Esophagus muscularis mucosa (tissue), 4 donors: ENCODE measurements at places on chromosomes 5 and 9. TPM values are rescaled to one million over a fixed set of nuclear protein-coding genes. Genes with fewer than 3 reads are reported as not detected.

DNA sequence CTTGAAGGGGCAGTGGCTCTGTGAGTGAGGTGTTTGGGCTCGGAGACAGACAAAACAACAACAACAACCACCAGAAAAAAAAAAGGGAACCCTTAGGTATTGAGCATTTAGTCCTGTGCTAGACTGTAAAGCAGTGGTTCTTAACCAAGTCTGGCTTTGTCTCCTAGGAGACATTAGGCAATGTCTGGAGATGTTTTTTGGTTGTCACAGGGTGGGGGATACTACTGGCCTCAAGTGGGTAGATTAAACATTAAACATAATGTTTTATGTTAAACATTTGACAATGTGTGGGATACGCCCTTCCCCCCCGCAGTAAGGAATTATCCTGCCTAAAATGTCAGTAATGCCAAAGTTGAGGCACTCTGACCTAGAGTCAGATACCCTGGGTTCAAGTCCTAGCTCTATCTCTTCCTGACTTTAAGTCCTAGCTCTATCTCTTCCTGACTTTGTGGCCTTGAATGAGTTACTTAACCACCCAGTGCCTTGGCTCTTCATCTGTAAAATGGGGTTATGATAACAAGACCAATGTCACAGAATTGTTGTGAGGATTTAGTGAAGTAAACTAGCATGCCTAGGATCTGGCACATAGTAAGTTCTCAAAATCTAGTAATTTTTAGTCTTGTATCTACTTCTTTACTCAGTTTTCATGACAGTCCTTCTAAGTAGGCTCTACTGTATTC, 1.8 kb downstream of the TRIM32 start:
- no peaks in the 10 kb centered on the region for H3K36me3 ChIP-seq
- no peaks in the 10 kb centered on the region for H3K27me3 ChIP-seq
- H3K4me3 ChIP-seq, result no peak overlapping the region
- H3K4me1 ChIP-seq, result peaks cover 39% of the 10 kb centered on the region
- no peak overlapping the region for H3K27ac ChIP-seq
- DNase-seq, result no peak

DNA sequence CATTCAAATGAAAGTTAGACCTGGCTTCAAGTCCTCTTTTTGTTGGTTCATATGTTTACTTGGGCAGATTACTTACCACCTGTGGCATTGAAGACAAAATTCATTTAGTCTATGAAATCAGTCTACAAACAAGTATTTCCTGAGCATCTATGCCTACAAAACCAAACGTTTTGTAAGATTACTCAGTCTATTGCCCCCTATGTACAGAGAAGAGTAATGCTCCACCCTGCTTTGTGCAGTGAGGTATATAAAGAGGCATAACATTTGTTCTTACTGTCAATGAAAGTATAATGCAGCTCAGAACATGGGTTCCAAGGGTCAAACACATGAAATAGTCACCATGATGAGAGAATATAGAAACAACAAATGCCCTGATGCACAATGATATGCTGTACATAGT, 580.7 kb downstream of the KIF4B start:
- H3K27ac ChIP-seq, result no peak overlapping the region
- H3K36me3 ChIP-seq, result no peaks in the 10 kb centered on the region
- H3K27me3 ChIP-seq, result no peaks in the 10 kb centered on the region

- H3K27me3 ChIP-seq, result no peaks in the 10 kb centered on the region
- H3K4me1 ChIP-seq, result no peaks in the 10 kb centered on the region
- H3K4me3 ChIP-seq, result no peak overlapping the region
Measured at GRCh38 chr5:167030500-167031120, 1260.8 kb upstream of the WWC1 start.

- H3K27me3 ChIP-seq, result no peaks in the 10 kb centered on the region
- peaks cover 36% of the 10 kb centered on the region for H3K36me3 ChIP-seq
- H3K27ac ChIP-seq, result no peak overlapping the region
Measured at GRCh38 chr9:70168521-70168920, 90.3 kb upstream of the SMC5 start.

GRCh38 chr9:35793461-35793860, 2.1 kb downstream of the NPR2 start:
- no peaks in the 10 kb centered on the region for H3K36me3 ChIP-seq
- H3K27ac ChIP-seq, result peak overlapping the region; percentile 53
- H3K4me3 ChIP-seq, result peak overlapping the region; percentile 69
- DNase-seq, result no peak
- H3K27me3 ChIP-seq, result no peaks in the 10 kb centered on the region
- H3K4me1 ChIP-seq, result peaks cover 60% of the 10 kb centered on the region

GRCh38 chr9:100443781-100444768, 17.1 kb downstream of the MSANTD3 start:
- H3K4me1 ChIP-seq, result no peaks in the 10 kb centered on the region
- no peaks in the 10 kb centered on the region for H3K36me3 ChIP-seq
- H3K27me3 ChIP-seq, result no peaks in the 10 kb centered on the region
- DNase-seq, result no peak
- H3K4me3 ChIP-seq, result no peak overlapping the region

DNA sequence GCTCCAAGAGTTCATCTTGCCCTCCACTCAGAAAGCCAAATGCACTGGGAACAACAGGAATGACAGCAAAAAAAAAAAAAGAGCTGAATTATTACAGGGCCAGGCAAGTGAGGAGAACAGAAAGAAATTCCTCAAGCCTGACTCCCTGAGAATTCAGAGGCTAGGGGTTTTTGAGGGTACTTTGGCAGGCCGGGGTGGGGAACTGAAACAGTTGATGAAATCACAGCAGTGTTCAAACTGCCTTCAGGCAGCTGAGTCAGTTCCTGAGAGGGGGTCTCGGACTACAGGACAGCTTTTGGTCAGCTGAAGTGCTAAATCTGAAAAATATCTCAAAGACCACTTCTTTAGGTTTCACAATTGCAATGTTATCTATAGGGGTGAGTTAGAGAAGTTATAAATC, 419.4 kb downstream of the SEMA5A start:
- H3K4me3 ChIP-seq, result no peak overlapping the region
- no peak for DNase-seq
- H3K27me3 ChIP-seq, result no peaks in the 10 kb centered on the region
- no peak overlapping the region for H3K27ac ChIP-seq
- no peaks in the 10 kb centered on the region for H3K36me3 ChIP-seq

- DNase-seq, result no peak
- no peaks in the 10 kb centered on the region for H3K36me3 ChIP-seq
- no peaks in the 10 kb centered on the region for H3K4me1 ChIP-seq
- no peaks in the 10 kb centered on the region for H3K27me3 ChIP-seq
- no peak overlapping the region for H3K27ac ChIP-seq
- H3K4me3 ChIP-seq, result no peak overlapping the region
Measured at GRCh38 chr9:15271403-15271802, 35.6 kb downstream of the TTC39B start.

DNA sequence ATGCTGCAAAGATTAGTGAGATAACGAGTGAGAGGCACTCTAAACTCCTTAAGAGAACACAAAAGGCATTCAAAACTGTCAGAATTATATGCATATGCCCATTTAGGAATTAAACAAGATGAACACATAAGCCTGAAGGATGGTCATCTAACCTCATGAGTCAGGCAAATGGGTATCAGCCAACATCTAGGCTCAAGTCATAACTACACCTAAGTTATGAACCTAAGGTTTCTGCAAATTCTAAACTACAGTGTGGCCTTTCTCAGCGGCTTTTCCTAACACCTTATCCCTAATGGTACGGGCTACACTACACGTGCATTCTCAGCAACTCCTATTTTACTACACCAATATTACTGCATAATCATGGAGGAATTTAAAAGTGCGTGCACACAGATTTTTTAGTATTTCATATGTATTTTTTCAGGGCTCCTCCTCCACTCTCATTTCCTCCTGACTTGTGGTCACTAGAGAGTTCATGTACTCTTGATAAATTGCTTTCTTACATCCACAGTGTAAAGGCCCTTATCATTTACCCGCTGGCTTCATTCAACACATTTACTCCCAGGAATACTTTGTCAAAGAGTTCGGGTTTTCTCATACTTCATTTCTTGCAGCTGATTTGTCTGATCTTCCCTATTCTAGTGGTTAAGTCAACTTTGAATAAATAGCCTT, 316.5 kb downstream of the BNC2 start:
- no peaks in the 10 kb centered on the region for H3K36me3 ChIP-seq
- no peak overlapping the region for H3K27ac ChIP-seq
- H3K4me1 ChIP-seq, result no peaks in the 10 kb centered on the region
- H3K4me3 ChIP-seq, result no peak overlapping the region

DNA sequence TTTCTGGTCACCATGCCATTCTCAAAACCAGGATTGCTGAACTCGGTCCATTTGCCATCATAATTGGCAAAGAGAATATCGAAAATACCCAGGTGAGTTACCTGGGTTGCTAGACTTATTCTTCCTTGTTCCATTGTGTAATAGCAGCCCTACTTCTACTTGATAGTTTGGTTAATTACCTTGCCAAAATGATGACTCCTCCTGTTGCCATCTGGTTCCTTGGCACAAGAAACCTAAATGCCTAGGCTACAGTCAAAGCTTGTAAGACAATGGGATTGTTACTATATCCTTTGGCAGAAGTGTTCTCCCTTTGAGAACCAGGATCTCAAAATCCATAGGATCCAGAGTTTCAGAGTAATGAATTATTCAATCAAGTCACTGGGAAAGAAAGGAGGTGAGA, 373.2 kb upstream of the ACTBL2 start:
- no peak overlapping the region for H3K4me3 ChIP-seq
- DNase-seq, result no peak
- no peak overlapping the region for H3K27ac ChIP-seq
- H3K27me3 ChIP-seq, result no peaks in the 10 kb centered on the region

- H3K27ac ChIP-seq, result peak overlapping the region; percentile 51
- no peak overlapping the region for H3K4me3 ChIP-seq
- H3K4me1 ChIP-seq, result no peaks in the 10 kb centered on the region
- H3K36me3 ChIP-seq, result no peaks in the 10 kb centered on the region
Measured at GRCh38 chr5:61293071-61293470, 39.0 kb upstream of the ZSWIM6 start.

BNC2 gene
- 138 TPM for total RNA-seq

DOK3 gene
- 6.7 TPM for total RNA-seq

CKMT2 gene
- 14.9 TPM for total RNA-seq

AMACR gene
- 10.4 TPM for total RNA-seq

RANBP3L gene
- 13.7 TPM for total RNA-seq
